MV-4-11 (cell line): ENCODE measurements at places on chromosomes 3 and 15.

GRCh38 chr15:101357333-101357732 lies 62.3 kb upstream of the SNRPA1 start:
- DNase-seq: no peak

- no peak for DNase-seq
These were observed 72.7 kb downstream of the UBE2E2 start for GRCh38 chr3:23275814-23276213.

DNA sequence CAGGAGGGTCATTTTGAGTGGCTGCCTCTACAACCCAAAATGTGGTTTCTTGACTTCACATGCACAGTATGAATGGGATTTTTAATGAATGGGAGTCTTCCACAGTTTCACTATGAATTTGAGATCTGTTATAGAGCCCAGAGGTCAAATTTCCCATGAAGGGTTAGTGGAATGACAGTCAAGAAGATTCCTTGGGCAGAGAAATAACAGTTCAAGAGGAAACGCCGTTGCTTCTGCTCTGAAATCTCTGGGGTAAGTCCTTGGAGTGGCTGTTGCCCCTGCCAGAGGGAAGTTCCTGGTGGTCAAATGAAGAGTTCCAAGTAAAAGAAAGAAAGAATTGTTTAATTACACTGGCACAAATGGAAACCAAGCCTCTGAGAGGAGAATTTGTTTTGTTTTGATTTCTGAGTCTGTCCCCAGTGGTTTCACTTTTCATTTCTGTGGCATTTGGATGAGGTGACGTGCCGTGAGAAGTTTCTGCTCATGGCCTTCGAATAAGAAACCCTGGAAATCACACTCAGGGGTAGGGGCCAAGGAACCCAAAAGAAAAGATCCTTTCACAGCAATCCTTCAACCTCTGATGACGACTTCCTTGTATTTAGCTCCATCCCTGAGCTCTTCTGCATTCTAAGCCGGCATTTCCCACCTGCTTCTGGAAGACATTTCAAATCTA lies 77.5 kb upstream of the IL12A start:
- peak; percentile 6 for DNase-seq

GRCh38 chr3:66441692-66442091 lies 59.1 kb downstream of the LRIG1 start:
- no peak for DNase-seq

GRCh38 chr3:188174317-188175044 lies 20.5 kb downstream of the LPP start:
- peak; percentile 25 for DNase-seq

GRCh38 chr15:51307811-51308210 lies 30.6 kb downstream of the CYP19A1 start:
- peak; percentile 23 for DNase-seq

- no peak for DNase-seq
These were observed 706.5 kb upstream of the UBE2E2 start for GRCh38 chr3:22496641-22497040.
